Fibroblast of the conjunctiva (primary cell): ENCODE measurements at places on chromosomes 5 and 9.

GRCh38 chr9:129803676-129804060, 684 bp downstream of the TOR1B start:
- no peak for DNase-seq

- peak; percentile 82 for DNase-seq
Measured at GRCh38 chr5:35129276-35129675, 81.5 kb upstream of the AGXT2 start.

GRCh38 chr5:7869474-7870136, 657 bp downstream of the MTRR start:
- DNase-seq = no peak

GRCh38 chr5:73338256-73339050, 110.1 kb downstream of the FOXD1 start:
- DNase-seq = peak; percentile 17

DNA sequence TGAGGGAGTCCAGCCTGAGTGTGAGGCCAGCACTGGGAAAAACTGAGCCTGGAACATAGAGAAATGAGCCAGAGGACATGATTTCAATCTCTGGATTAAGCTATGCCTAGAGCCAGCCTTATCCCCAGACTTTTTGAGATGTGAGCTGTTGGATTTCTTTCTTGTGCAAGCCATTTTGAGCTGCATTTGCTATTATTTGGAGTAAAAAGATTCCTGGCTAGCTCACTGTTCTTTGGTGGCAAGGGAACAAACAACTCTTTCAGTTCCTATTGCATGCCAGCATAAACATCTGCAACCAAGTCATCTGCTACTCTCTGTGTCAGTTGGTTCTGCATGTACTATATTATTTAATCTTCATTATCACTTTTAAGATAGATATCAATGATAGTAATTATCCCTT, 70.1 kb upstream of the MAN2A1 start:
- DNase-seq = no peak

DNA sequence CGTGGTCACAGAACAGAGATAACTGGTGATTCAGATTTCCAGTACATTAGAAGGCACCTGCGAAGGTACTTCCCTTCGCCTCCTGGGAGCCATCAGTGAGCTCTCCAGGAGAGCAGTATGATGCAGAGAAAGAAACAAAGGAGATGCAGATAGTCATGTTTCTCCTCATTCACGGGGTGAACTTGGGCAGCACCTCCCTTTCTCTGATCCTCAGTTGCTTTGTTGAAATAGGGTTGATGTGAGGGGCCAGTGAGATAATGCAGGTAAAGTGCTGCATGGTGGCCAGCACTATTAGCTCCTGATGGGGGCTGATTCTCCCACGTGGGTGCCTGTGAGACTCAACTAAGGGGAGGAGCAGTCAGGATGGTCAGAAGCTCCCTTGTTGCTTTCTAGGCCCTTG, 46.6 kb upstream of the ZNF169 start:
- DNase-seq = no peak

GRCh38 chr5:32027717-32028458, 146.2 kb downstream of the GOLPH3 start:
- peak; percentile 99 for DNase-seq

DNA sequence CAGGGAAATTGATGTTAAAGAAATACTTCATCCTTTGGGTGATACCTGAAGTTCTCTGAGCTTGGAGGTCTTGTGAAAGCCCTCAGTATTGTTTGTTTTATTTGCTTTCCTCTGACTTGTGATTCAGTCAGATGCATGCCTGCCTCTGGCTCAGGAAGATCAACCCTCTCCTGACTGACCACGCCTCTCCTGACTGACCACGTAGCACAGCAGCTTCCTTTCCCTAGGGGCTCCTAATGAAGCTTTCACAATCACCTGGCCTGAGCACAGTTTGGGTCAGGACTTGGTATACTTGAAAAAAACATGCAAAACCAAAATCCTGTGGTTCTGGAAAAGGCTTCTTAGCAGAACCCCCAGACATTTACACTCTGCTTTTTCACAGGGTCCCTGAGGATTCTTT, 3.8 kb downstream of the TGFBI start:
- no peak for DNase-seq

GRCh38 chr5:52603778-52604554, 183.8 kb upstream of the ITGA1 start:
- no peak for DNase-seq

DNA sequence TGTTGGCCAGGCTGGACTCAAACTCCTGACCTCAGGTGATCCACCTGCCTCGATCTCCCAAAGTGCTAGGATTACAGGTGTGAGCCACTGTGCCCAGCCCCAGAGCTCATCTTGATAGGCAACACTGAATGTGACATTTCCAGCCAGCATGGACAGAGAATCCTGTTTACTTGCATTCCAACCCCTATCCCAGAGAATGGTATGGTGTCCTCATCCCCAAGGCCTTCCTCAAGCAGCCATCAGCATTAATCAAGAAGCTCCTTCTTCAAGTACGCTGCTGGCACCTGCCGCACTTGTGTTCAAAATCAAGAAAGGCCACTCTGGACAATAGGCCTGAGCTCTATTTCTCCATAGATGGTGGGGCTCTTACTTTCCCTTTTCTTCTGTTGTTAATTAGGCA, 40.2 kb downstream of the STARD4 start:
- DNase-seq = no peak

DNA sequence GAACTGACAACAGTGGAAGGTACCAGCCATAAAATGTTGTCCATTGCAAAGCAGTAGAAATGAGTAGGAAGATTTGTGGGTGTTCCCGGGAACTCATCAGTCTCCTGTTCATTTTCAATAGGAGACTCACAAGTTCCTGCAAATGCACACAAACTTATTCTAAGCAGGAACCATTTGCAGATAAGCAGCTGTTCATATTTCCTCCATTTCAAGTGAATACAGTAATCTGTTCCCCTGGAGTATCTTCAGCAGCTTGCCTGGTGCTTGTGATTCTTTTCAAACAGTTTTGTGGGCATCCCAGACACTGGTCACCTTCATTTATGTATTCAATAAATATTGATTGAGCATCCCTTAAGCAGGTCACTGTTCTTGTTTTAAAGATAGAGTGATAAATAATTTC, 1315.5 kb upstream of the C9orf72 start:
- no peak for DNase-seq

DNA sequence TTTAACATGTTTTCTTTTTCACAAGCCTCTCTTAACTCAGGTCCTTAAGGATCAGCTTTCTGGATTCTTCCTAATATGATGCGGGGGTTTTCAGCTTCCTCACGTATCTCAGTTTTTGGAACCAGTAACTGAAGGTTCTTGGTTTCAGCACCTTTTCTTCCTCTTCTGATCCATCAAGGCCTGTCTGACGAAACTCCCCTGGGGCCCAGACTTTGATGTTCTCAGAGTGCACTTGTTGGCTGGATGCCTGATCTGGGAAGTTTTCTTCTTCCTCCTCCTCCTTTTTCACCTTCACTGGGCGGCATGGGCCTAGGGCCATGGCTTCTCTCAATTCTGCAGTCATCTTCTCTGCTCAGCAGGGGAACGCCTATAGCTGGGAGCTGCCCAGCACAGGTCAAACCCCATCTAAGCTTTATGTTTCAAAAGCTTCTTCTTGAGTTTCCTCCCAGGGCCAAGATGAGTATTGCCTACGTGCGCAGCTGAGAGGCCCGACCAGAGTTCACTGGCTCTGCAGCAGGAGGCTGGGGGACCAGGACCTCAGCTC, 44.8 kb downstream of the GHR start:
- DNase-seq = no peak

DNA sequence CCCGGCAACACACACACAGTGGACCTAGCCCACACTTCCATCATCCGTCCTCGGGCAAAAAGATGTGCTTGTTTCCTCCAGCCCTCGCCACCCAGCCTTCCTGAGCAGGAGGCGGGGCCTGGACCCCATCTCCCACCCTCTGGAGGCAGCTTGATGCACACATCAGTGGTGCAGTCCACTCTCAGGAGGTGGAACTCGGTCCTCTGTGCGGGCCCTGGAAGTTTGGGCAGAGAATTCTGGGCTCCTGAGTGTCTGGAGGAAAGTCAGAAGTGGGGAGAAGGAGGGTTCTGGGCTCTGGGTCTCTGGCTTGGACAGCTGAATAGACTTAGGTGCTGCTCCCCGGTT, 54.0 kb upstream of the NEURL1B start:
- DNase-seq = no peak

GRCh38 chr9:118170032-118170955, 466.1 kb downstream of the TLR4 start:
- DNase-seq = no peak

DNA sequence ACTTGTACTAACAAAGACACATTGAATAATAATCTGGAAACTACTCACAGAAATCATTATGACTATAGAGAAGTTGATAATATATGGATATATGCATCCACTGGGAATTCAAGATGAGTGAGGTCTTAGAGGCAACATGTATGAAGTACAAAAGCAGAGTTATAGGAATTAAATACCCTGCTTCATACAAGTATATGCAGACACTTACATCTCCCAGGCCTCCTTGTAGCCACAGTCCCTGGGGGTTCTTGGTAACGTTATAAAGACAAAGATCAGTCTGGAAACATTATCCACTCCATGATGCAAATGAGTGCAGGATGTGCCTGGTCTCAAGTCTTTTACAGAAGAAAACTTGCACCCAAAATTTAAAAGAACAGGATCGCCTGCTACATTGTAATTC, 92.4 kb upstream of the ANXA1 start:
- DNase-seq = no peak

- DNase-seq = peak; percentile 17
Measured at GRCh38 chr5:38265546-38266179, 7.3 kb downstream of the EGFLAM start.

GRCh38 chr5:63070001-63070400, 491.4 kb downstream of the LRRC70 start:
- DNase-seq = no peak

DNA sequence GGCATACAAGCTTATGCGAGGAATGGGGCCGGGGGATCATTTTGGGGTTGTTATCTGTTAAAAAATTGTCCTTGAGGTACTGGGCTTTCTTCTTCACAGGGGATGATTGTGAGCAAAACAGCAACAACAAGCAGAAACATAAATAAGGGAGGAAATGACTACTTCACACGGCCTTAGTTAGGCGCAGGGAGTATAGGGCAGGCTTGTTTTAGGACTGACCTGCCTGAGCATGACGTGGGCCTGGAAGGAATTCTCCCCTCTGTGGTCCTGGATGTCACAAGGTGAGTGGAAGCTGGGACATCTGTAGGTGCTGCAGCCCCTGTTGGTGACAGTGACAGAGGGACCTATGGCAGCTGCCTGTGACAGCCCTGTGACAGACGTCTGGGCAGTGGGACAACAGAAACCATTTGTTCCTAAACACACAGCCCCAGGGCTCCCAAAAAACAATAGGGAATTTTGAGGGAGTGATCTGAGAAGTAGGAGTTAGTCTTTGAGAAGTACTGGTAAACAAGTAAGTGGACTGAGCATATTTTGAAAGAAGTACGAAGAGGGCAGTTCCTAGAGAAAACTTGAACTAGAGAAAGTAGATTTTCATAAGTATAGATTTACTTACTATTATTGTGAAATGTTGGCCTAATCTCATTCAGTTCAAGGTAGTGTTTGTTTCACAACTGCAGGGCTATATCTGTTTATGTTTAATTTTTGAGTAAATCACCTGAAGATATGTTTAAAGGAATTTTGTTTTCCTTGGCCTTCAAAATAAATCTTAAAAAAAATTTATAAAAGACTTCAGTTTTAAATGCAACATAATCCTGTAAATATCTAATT, 113.1 kb downstream of the KDM4C start:
- no peak for DNase-seq

DNA sequence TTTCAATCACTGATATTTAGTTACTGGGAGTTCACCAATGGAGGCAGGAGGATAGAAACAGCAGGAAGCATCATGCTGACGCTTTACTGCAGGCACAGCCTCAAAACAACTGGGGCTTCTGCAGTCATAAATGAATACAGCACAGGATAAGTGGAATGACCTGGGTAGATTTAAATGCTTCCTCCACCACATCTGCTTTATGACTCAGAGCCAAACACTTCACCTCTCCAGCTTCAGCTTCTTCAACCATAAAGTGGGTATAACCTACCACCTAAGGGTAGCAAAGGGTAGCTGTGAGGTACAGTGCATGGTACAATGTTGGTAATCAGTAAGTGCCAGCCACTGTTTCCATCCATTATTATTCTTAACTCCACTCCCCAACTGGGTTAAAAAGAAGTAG, 28.4 kb downstream of the RASEF start:
- DNase-seq = no peak

DNA sequence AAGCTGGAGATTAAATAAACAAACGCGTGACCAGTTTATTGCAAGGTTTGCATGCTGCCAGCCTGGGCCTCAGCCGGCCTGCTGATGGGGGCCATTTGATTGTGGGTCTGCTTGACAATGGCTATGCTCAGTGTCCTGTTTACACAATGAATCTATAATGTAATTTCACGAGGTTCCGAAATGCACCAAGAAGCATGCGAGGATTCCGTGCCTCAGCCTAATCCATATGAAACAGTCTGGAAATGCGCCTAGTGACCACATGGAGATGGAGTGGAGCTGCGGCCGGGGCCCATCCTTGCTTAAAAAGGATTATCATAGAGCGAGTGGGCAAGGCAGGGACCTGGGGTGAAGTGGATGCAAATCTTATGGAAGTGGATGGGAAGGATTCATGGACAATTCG, 382.4 kb downstream of the CDK5RAP2 start:
- DNase-seq = no peak

- DNase-seq = no peak
Measured at GRCh38 chr9:91858213-91859030, 91.6 kb downstream of the ROR2 start.

GRCh38 chr5:151739939-151740335, 18.5 kb downstream of the ATOX1 start:
- peak; percentile 84 for DNase-seq

- DNase-seq = peak; percentile 41
Measured at GRCh38 chr5:33195431-33196165, 245.2 kb upstream of the TARS1 start.

GRCh38 chr5:6452622-6453504, 4.2 kb downstream of the UBE2QL1 start:
- no peak for DNase-seq

GRCh38 chr9:85038824-85039608, 369.5 kb downstream of the NTRK2 start:
- DNase-seq = no peak

- DNase-seq = no peak
Measured at GRCh38 chr5:161921781-161922180, 73.9 kb downstream of the GABRA1 start.

GRCh38 chr5:172939071-172939470, 20.2 kb upstream of the RPL26L1 start:
- DNase-seq = no peak

DNA sequence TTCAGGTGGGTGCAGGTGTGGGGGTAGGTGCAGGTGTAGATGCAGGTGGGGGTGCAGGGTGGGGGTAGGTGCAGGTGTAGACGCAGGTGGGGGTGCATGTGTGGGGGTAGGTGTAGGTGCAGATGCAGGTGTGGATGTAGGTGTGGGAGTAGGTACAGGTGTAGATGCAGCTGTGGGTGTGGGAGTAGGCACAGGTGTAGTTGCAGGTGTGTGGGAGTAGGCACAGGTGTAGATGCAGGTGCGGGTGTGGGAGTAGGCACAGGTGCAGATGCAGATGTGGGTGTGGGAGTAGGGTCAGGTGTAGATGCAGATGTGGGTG, 94.6 kb downstream of the PHF2 start:
- DNase-seq = no peak
